ENCODE measurements at places on chromosomes 1 and 21. TPM values are rescaled to one million over a fixed set of nuclear protein-coding genes. Genes with fewer than 3 reads are reported as not detected.

The VSIG8 gene
- not detected for total RNA-seq

The PROX1 gene
- 56.4 TPM for total RNA-seq

The PEX11B gene
- total RNA-seq, result 27.5 TPM

The TARBP1 gene
- total RNA-seq, result 14.2 TPM

The DPT gene
- not detected for total RNA-seq

The CD5L gene
- not detected for total RNA-seq

Data from dermis microvascular lymphatic vessel endothelial cell (primary cell).